CD4-positive, alpha-beta T cell treated with Interleukin-10 for 1 hour (primary cell): ENCODE measurements at places on chromosomes 5 and 9.

GRCh38 chr5:127203818-127204217 lies 86.8 kb upstream of the MEGF10 start:
- no peak for DNase-seq

- no peak for DNase-seq
These were observed 37.4 kb downstream of the LHFPL2 start for GRCh38 chr5:78611126-78611605.

DNA sequence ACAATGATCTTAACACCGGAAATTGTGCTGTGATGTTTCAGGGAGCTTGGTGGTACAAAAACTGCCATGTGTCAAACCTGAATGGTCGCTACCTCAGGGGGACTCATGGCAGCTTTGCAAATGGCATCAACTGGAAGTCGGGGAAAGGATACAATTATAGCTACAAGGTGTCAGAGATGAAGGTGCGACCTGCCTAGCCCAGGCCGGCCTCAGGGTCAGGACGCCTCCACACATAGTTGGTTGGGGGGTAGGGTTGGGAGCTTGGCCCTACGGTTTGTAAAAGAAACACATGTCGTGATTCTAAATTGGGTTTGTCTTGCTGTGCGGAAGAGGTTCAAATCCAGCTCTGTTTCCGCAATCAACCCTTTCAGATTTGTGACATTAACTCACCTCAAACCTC lies 6.6 kb downstream of the FCN2 start:
- DNase-seq: no peak

- DNase-seq: no peak
These were observed 10.4 kb upstream of the SLC45A2 start for GRCh38 chr5:33994845-33995244.

- DNase-seq: no peak
These were observed 484.1 kb downstream of the ZSWIM6 start for GRCh38 chr5:61816146-61816545.

GRCh38 chr9:136765041-136765440 lies 723 bp upstream of the LCN15 start:
- no peak for DNase-seq

DNA sequence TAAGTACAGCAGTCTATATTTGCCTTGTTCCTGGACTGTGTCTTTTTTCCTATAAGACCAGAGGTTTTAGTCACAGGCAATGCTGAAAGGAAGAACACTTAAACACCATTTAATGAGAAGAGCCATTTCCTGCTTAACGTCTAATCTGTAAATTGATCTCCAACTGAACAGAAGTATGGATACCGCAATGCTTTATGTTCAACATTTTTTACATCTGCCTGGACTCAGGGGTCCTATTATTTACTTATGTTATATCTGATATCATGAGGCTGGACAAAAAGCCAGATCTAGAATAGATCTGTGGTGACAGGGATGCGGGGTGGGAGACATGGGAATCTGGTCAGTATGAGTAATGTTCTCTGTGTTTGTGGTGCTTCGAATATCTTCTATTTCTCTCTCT lies 334.6 kb upstream of the MPDZ start:
- no peak for DNase-seq

DNA sequence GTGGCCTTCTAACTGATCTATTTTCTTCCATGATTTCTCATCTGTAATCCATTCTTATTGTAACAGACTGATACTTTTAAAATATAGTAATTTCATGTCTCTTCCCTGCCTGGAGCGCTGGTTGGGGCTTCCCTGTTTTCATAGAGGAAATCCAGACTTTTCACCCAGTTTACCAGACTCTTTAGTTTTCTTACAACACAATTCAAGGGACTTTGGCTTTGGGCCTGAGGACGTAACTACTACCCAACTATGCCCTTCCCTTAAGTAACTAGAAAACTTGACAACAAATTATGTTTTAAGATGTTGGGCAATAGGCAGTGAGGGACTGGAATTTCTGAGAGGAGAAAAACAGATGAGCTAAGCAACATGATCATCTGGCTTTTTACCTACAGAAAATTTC lies 289.6 kb downstream of the FGF10 start:
- DNase-seq: no peak

DNA sequence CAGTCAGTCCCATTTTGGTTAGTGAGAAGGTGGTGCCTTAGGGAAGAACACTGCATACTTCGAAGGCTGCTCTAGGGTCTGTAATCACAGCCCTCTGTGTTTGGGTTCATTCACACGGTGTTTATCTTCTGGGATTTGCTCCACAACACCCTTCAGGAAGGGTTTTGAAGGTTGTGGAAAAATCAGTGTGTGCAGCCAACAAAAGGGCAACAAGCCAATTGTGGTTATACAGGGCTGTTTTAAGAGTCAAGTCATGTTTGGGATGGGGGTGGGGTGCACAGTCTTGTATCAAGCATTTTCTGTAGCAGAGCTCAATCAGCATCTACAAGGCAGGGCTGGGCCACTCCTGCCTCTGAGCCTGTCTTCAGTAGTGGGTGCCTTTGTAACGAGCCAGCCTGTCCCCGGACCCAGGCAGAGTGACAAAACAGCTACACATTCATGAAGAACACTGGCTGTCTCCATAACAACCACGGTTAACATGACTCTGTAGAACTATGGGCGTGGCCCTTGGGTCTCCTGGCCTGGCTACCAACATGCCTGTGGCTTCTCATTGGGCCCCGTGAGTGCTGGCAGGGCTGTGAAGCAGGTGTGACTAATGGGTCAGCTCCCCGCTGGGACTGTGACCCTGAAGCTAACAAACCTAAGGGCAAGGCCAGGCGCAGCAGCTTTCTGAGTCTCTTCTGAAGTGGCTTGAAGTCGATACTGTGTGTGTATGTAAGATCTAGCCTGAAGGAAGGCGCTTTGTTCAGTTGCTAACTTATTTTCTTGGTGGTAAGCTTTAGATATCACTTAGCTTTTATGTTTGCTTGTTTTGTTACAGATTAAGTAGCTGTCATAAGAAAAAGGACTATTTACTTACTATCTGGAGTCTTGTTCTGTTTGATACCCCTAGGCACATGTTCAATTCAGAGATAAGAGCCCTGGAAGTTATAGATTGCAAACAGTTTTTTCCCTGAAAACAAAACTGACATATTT lies 27.9 kb upstream of the GOLM1 start:
- no peak for DNase-seq

DNA sequence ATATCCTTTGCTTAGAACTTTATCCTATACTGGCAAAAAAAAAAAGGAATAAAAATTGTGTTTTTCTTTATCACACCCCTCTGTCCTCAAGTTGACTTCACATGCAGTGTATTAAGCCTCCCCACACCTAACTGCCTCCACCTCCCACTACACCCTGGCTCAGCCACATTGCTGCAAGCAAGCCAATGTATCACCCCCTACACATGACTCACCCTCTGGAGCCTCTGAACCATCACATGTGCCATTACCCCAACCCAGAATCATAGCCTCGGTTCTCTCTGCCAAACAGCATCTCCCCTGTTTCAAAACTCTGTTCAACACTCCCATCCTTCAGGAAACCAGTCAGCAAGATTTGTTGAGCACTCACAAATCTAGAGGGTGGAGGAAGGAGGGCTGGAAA lies 209.0 kb downstream of the CWC27 start:
- DNase-seq: no peak

- no peak for DNase-seq
These were observed 86.9 kb downstream of the MACIR start for GRCh38 chr5:103345461-103345860.

DNA sequence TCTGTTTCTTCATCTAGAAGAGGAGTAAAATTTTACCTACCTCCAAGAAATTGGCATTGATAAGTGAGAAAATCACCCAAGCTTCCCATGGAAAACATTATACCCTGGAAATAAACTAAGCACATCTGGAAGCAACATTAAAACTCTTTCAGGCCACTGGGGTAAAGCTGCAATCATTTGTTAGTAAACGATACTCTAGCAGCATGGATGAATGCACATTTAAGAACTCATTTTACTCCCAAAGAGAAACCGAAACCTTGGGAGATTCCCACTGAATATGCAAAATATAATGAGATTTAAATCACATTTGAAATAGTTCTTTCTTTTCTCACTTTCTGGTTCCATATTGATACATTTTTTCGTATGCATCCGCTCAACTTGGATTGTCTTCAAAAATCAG lies 467.5 kb downstream of the EFNA5 start:
- no peak for DNase-seq

- no peak for DNase-seq
These were observed 87.3 kb upstream of the ANXA1 start for GRCh38 chr9:73064315-73064714.

GRCh38 chr9:16718296-16718695 lies 152.2 kb downstream of the BNC2 start:
- DNase-seq: no peak

DNA sequence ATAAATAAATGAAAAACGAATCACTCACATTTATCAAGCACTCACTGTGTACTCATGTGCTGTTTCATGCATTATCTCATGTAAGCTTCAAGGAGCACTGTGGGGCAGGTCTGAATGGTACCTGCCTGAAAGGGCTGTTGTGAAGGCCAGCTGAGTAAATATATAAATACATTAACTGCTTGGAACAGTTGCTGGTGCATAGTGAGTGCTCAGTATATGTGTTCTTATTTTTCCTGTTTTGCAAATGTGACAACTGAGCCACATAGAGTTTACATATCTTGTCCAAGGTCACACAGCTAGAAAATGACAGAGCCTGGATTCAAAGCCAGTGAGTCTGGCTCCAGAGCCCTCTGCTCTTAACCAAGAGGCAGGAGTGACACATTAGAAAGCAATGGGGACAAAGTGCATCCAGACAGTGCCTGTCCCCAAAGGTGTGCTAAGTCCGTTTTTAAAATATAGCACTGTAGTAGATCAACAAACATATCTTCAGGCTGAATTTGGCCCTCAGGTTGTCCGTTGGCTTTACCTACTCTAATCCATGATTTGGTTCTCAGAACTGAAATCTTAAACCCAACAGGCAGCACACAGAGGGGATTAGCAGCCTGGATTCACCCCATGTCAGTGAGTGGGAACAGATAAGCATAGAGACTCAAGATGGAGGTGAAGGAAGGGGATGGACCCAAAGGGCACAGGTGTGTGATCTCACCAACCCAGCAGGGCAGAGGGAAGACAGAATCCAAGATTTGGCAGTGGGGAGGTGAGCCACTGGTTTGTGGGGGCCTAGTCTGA lies 70.8 kb downstream of the WWC1 start:
- no peak for DNase-seq

GRCh38 chr9:73132034-73132776 lies 19.5 kb upstream of the ANXA1 start:
- peak; percentile 91 for DNase-seq

DNA sequence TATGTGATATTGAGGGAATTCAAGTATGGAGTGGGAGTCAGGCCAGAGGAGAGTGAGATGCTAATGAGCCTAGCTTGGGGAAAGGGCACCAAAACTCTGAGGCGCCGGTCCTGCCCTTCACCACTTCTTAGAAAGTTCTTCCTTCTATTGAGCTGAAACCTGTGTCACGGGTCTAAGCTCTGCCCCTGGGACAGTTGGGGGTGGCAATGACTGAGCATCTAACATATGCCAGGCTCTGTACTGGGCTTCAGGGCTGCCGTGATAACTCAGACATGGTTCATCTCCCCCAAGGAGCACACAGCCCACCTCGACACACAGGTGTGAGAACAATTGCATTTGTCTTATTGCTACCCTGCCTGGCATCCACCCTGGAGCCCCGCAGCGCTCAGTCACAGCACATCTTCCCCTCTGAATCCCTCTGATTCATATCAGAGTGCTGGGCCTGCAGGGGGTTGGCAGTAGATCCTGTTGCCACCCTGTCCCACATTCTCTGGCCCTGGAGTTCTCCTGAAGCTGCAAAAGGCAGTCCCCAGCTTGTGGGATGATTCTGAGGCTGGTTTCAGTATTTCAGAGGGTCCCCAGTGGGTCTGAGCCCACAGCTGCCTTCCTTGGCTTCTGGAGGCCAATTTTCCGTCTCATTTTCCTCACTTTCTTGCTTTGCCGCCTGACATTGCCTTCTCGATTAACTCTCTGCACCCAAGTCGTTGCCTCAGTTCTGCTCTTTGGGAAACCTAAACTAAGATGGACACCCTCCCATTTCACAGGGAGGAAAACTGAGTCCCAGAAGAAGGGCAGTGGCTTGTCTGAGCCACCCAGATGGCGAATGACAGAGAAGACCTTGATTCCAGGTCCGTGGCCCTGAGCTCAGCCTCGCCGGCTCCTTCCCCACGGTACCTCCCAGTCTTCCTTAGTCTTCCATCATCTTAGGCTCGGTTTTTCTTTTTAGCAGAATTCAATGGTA lies 42.5 kb downstream of the ALG2 start:
- no peak for DNase-seq

- no peak for DNase-seq
These were observed 87.4 kb upstream of the SH3PXD2B start for GRCh38 chr5:172541773-172542136.

GRCh38 chr5:175325681-175326080 lies 118.3 kb downstream of the DRD1 start:
- no peak for DNase-seq

DNA sequence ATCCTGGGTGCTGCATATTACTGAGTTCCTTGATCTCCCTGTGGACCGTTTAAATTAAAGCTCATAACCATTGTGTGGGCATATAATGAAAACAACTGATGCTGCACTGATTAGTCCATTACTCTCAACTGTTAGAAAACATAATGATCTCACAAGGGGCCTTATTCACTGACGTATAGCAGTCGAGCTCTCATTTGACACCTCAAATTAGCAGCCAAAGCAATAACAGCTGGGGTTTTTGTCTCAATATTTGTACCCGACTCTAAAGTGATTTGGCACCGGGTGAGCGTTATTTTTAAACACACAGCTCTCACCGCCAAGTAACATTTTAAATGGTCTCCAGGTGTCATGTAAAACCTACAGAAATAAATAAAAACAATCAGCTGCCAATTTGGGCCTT lies 252.2 kb upstream of the PANK3 start:
- no peak for DNase-seq

DNA sequence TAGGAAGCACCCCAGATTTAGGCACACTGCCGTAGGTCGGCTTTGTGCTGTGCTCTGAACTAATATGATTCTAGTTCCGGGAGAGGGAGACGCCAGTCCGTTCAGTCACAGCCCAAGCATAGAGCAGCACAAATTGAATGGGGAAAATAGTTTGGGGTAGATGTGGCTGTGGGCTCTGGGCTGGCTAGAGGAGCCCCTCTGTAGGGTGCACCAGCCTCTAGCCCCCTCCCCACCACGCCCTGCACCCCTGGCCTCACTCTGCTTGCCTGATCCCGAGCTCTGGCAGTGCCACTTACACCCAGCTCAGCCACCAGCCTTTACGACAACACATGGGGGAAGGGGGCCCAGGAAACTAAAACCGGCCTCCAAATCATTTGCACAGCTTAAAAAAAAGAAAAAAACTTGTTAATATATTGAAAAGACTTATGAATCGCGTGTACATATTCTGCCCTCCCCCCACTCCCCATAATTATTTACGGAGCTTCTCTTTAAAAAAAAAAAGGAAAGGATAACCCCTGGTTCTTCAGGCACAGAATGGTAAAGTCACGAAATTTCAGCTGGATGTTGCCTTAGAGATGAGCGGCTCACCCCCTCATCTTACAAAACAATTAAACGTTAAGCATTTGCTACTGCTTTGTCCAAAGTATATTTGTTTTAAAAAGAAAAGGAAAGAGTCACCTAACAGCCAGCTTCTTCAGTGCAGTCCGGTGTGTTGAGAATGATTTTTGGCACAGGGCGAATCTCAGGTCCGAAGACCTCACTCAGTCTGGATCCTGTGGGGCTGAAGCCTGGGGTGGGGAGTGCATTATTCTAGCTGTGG lies 3.5 kb downstream of the LMX1B start:
- DNase-seq: no peak
